Esophagus mucosa (tissue), 1 donor: ENCODE measurements at places on chromosomes 3 and 15.
A peak's percentile ranks its signal among the peaks of the same experiment; 100 is the strongest.

- ATAC-seq, result peak; percentile 93
These were observed 356.0 kb downstream of the SHQ1 start for GRCh38 chr3:72492240-72492639.

GRCh38 chr3:169148448-169149348 lies 514.8 kb downstream of the MECOM start:
- ATAC-seq, result no peak

DNA sequence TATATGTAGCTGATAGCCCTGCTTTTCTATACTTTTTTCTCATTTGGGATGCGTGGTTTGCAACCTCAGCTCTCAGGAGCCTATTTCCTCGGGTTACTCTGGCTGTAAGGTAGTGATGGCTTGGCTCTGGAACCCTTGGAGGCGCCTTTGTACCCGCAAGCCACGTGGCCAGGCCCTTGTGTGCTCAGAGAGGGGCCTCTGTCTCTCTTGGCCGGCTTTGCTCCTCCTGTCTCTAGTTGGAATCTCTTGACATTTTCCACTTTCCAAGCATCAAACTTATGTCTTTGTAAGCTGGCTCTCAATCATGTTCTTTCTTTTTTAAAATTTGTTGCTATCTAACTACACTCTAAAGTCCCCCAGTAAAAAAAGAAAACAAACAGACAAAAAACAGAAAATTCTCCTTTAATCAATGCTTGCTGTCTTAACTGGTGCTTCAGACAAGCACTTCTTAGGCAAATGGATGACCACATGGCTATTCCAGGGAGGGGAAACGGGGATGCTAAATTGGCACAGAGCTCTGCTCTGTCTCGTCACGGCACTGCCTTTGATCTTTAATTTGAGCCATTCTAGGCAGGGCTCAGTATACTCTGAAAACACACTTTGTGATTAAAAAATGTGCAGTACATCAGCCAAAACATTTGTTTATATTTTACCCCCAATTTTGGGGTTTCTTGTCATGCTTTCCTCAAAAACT lies 180.4 kb upstream of the NR2E3 start:
- ATAC-seq, result no peak

GRCh38 chr3:126419886-126420786 lies 25.4 kb downstream of the CFAP100 start:
- ATAC-seq, result no peak

DNA sequence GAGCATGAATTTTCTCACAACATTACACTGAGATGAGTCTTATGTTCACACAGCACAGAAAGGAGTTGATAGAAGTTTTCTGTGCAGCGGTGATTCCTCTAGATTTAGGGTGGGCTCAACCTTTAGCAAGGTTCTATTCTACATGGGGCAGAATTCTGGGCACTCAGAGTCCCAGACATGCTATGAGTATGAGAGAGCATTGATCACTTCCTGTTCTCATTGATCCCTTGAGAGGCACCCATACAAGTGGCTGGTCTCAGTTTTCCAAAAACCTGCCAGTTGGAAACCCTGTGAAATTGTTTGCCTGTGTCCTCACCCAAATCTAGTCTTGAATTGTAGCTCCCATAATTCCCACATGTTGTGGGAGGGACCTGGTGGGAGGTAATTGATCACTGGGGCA lies 112.5 kb upstream of the NR2F2 start:
- no peak for ATAC-seq

GRCh38 chr3:24639061-24639460 lies 144.4 kb upstream of the THRB start:
- no peak for ATAC-seq

GRCh38 chr15:99224372-99225214 lies 24.8 kb downstream of the TTC23 start:
- no peak for ATAC-seq

DNA sequence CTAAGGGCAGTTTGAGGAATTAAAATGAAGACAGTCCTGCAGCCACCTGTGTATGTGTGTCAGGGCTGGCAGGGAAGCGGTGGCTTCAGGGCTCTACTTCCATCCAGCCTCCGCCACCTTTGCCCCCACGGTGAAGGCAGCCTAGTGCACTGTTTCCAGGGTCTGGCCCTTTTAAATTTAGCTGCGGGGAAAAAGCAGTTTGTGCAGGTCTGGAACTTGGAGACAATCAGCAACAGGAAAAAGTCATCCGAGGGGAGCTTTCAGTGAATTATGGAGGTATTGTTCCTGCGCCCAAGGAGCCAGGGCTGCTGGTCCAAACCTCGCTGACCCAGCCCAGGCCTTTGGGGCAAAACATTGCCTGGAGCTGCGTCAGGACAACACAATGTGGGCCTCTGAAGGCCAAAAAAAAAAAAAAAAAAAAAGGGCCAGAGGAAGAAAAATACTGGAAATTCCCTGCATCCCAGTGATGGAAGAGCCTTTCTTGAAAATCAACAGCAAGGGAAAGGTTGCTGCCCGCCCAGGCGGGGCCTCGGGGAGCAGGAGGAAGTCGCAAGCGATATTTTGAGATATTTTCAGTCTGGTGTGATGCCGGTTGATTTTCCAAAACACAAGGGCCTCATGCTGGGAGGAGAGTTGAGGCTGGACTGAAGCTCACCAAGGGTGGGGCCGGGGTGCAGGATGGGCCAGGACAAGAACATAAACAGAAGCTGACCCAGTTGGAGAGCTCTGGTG lies 25.5 kb upstream of the FGD5 start:
- no peak for ATAC-seq

- peak; percentile 30 for ATAC-seq
These were observed 57.8 kb downstream of the CDC25A start for GRCh38 chr3:48130321-48130904.

DNA sequence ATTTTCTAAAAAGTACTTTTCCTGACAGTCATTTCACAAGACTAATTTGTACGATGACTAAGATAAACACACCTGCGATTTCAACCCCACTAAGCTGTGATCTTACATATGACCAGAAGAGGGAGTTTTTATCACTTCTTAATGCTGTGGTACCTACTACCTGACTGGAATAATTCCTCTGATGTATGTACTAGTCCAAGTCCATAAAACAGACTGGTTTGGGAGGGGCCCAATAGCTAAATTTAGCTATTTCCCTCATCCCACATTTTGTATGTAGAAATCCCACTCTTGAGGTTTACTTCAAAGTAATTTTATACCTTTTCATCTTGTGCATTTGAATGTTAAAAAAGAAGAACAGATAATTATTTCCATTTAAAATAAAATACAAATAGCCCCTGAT lies 49.7 kb upstream of the SCAANT1 start:
- ATAC-seq, result peak; percentile 89

DNA sequence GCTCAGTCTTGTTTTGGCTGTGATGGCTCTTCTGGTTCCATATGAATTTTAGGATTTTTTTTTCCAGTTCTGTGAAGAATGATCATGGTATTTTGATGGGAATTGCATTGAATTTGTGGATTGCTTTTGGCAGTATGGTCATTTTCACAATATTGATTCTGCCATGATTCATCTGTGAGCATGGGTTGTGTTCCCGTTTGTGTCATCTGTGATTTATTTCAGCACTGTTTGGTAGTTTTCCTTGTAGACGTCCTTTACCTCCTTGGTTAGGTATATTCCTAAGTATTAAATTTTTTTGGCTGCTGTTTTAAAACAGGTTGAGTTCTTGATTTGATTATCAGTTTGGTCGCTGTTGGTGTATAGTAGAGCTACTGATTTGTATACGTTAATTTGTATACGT lies 18.5 kb downstream of the TCF12 start:
- ATAC-seq, result no peak

DNA sequence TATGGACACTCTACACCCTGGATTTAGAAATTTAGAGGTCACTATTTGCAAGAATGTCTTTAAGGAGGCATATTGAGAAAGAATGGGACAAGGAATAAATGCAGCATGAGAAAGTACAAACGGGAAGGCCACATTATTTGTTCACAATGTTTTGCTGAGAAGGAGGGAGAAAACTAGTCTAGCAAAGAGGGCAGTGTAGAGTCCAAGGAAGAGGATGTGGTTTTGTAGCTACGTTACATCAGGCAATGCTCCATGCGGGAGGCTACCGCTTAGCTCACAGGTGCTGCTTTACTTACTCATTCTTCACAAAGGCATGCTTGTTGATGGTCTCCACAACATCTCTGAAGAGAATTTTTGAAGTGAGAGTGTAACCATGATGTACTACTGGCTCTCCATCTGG lies 191.1 kb downstream of the PLCH1 start:
- ATAC-seq, result no peak

- no peak for ATAC-seq
These were observed 19.8 kb upstream of the CHCHD6 start for GRCh38 chr3:126684218-126684751.

DNA sequence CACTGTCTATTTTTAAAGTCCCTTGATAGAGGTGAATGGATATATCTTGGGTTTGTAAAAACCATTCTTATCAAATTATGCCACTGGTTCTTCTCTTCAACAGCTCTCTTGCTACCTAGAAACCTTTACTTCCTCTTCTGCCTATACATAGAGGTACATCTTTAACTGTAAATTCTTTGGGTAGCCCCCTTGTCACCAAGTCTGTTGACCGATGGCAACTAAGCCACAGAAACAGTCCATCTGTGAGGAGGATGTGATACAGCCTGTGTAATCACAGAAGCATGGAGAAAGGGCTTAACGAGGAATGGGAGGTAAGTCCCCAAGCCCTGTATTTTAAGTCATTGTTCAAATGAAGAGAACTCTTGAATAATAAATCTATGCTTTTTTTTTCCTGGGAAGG lies 246.5 kb upstream of the MDFIC2 start:
- no peak for ATAC-seq

DNA sequence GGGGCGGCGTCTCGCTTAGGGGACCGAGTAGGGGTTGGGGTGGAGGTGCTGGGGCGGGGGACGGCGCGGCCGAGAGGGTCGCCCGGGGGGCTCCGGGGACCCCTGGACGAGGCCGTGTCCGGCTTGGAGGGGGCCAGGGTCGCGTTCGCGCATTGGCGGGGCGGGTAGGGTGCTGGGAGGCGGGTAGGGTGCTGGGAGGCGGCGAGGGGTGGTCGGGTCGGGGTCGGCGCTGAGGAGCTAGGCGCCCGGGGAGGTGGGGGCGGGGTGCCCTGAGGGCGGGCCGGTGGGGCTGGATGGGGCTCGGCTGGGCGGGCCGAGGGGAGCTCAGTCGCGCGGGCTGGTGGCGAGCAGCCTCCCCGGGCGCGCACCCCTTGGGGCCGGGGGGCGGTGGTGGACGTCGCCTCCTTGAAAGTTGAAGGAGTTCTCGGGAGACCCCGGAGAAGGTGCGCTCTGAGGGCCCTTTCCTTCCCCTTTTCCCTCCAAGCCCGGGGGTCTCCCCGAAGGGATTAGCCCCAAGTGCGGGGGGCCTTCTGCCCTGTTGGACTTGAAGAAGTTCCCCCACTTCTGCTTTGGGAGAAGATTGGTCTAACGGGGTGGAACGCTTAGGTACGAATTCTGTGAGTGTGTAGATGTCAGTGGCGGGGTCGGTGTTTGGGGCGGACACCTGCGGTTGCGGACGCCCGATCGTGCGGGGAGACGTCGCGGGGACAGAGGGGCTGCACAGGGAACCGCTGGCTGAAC lies 543 bp downstream of the MEF2A start:
- ATAC-seq, result peak; percentile 25

GRCh38 chr15:40594429-40594836 lies 384 bp downstream of the KNL1 start:
- peak; percentile 59 for ATAC-seq
